ENCODE measurements at places on chromosomes 13 and 19.

- DNase-seq: no peak
These were observed 9.2 kb downstream of the ZNF296 start for GRCh38 chr19:45066921-45067661.

- DNase-seq: no peak
These were observed 368.8 kb downstream of the TDRD3 start for GRCh38 chr13:60765700-60766411.

DNA sequence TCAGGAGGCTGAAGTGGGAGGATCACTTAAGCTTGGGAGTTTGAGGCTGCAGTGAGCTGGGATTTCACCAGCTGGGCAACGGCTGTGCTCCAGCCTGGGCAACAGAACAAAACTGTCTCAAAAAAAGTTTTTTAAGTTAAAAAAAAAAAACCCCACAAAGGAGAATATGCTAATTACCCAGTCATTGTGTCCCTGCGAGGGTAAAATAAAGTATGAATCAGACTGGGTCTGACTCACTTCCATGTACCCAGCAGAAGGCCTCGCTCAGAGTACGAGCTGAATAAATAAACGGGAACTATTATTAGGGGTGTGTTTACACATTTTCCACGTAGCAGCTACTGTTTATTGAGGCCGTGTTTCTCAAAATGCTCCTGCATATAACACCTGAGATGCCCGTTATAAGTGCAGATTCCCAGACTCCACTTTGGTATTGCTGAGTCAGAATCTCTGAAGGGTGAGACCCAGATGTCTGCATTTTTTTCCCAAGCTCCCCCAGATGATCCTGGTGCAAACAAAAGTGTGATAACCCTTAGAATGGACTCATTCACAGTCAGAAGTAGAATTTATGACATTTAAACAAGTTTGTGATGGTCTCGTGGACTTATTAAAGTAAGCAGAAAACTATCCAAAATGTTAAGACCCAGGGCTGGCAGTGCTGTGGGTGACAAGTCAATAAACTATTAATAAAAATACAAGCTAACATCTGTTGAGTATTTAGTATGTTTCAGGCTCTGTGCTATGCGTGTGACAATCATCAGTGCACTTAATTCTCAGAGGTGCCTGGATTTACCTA, 28.2 kb downstream of the KCNC3 start:
- peak; percentile 73 for DNase-seq

- no peak for DNase-seq
These were observed 140.9 kb downstream of the TBC1D4 start for GRCh38 chr13:75341028-75341427.

DNA sequence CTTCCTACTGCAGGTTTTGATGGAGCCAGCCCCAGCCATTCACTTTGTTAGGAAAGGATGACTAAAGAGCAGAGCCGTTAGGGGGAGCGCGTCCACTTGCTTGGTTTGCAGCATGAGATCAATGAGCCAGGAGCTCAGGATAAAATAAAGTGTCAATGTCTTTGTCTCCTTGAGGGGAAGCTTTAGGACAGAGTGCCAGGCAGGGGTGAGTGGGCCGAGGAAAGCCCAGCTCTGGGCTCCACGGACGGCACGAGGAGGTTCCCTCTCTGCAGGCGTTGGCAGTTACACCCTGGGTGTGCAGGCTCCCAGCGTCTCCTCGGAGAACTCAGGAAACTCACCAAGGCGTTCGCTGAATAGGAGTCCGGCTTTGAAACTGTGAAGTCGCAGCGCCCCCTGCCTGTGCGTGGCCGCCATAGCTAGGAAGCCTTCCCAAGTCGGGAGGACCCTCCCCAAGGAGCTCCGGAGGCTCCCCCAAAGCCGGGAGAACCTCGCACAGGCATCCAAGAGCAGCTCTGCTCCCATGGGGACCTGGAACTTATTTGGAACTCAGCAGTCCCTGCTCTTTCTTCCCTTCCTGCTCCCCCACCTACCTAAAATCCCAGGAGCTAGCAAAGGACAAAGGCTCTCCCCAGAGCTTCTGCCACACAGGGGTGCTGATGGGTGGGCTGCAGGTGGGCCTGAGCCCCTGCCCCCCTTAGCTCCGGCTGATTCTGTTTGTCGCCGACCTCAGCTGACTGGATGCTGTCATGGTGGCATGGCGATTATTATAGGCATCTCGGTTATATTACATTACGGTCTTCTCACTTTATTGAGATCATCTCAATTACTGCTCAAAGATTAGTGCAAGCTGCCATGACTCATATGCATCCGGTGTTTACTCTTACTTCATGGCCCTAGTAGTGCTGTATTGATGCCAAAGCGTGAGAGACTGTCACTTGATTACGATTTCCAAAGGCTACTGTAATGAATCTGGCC, 34.4 kb downstream of the GSX1 start:
- DNase-seq: peak; percentile 73

DNA sequence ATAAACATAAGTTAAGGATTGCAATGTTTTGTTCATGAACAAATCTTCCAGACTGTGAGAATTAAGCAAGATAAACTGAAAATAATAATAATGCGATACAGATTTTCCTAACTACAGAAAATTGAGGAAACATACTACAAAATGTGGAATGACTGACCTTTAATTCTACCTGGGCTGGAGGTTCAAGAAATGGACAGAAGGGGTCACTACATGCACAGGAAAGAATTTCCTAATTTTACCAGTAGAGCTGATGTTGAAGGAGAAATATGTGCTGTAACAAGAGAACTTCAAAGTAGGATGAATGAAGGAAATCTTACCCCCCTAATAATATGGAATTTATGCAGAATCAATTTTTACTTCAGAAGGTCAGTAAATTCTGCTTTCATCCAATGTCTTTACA, 62.3 kb downstream of the ZNF627 start:
- DNase-seq: no peak

- no peak for DNase-seq
These were observed 20.3 kb upstream of the TMTC4 start for GRCh38 chr13:100694722-100695508.

All from activated CD4-positive, alpha-beta T cell treated with anti-CD3 and anti-CD28 coated beads, Interleukin-2, Interleukin-4, amounts not matched to agents 100 ng/mL and 50 ng/mL, durations not matched to agents 16 hours and 8 hours (primary cell).